ENCODE measurements at places on chromosomes 2 and 18.

- DNase-seq: no peak
These were observed 37.2 kb downstream of the KIDINS220 start for GRCh38 chr2:8800218-8800617.

DNA sequence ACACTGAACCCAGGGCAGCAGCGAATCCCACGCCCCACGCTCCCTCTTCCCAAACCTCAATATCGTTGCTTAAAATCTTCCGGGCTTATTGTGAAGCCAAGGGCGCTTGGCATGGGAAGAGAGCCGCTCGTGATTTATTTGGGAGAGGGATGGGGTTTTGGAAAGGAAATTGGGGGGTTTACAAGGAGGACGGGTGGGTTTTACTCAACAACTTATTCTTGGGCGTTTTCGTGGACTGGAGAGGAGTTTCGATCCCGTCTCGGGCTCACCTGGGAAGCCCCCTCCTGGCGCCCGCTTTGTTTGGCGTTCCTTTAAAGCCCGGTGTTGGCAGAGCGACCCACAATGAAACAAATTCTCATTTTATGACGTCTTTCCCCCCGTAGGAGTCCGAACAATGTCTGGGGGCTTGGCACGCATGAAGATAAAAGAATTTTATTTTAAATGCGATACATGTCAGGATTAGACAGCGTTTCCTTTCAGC lies 135.3 kb downstream of the INSIG2 start:
- DNase-seq: no peak

GRCh38 chr2:159265171-159265576 lies 21.3 kb downstream of the WDSUB1 start:
- no peak for DNase-seq

- no peak for DNase-seq
These were observed 103.6 kb upstream of the AGAP1 start for GRCh38 chr2:235390108-235390815.

DNA sequence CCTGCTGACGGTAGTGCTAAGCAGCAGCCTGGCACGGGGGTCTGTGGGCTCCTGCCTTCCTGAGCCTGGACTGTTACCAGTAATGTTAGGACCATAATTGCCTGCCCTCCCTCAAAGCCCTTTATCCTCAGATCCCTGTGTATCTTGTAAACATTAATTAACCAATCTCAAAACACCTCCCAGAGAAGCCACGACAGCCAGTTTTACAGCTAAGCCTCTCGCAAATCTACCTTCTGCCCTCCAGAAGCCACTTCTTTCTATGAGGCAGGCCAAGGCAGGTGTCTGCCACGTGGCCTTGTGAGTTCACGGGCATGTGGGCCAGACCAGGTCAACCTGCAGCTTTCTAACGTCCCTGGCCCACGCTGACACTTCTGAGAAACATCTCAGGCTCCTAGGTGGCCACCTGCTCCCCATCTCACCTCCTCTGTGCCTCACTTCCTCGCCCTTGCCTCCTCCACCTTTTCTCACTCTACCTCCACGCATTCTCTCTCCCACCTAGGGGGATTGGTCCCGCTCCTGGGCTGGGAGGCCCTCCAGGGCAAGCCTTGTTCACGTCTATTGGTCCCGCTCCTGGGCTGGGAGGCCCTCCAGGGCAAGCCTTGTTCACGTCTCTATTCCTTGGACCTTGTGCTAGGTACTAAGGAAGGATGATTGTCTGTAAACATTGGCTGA lies 64.3 kb downstream of the EDAR start:
- DNase-seq: no peak

DNA sequence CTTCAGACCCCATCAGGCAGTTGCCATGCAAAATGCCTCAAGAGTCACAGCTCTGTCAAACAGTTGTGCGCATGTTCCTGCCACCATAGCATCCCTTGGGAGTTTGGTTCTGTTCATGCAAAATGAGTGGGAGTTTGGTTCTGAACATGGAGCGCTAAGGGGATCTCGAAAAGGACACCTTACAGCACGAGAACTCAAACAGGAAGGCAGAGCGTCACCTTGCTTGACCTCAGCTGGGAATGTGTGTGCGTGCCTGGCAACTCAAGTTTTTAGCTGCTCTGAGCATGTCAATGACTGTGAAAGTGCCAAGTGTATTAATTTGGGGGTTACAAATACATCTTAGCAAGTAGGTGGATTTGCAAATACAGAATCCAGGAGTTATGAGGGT lies 16.6 kb downstream of the MALL start:
- DNase-seq: no peak

GRCh38 chr2:171878481-171878993 lies 15.5 kb downstream of the SLC25A12 start:
- no peak for DNase-seq

DNA sequence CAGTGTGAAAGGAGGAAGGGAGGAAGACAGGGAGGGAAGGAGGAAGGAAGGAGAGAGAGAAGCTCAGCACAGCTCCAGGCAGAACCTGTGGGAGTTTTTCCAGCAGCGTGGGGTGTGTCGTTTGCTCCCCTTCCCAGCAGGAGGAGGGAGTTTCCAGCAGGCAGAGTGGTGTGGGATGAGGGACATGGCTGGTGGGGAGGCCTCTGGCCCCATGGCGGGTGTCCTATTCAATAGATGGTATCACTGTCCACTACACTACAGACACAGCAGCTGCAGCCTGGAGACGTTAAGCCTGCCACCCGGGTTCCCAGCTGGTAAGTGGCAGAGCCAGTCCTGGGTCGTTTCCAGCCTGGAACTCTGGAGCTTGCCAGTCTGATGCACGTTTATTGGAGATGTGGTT lies 44.7 kb downstream of the GLI2 start:
- DNase-seq: no peak

DNA sequence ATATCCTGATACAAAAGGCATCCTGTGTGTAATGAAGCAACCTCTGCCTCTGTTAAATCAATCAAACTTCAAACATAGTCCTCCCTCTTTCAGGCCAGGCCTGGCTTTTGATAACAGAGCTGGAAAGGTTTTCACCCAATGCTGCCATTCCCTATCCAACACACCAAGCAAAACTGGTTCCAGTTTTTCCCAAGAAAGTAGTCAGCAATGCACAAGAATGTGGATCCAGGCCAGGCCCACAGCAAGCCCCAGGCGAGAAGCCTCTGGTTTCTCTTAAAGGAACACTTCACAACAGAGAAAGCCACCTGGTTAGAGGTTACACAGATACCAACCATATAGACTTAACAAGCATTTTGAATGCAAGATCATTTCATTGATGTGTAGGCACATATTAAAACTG lies 49.2 kb upstream of the CCDC150 start:
- DNase-seq: no peak

DNA sequence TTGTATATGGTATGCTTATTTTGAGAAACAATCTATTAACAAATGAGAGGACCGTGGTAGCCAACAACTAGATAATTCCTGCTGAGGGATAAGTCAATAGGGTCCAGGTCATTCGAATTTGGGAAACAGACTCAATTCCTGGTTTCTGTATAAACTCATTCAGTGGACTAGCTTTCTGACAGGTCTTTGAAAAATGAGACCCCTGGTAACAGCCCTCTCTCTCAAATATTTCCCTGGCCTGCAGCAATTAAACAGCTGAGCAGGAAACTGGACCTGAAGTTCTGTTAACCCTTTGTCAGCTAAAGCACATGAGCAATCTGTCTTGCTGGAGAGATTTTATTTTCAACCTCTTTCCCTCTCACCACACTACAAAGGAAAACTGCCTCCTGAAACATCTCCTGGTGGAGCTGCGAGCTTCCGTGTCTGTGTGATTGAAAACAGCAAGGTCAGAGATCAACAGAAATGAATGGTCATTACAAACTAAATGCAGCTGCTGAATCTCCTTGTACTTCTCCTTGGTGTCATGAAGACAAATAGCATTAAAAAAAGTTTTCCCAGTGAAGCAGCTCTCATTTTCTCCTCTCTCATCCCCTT lies 70.3 kb upstream of the CCDC85A start:
- DNase-seq: no peak

DNA sequence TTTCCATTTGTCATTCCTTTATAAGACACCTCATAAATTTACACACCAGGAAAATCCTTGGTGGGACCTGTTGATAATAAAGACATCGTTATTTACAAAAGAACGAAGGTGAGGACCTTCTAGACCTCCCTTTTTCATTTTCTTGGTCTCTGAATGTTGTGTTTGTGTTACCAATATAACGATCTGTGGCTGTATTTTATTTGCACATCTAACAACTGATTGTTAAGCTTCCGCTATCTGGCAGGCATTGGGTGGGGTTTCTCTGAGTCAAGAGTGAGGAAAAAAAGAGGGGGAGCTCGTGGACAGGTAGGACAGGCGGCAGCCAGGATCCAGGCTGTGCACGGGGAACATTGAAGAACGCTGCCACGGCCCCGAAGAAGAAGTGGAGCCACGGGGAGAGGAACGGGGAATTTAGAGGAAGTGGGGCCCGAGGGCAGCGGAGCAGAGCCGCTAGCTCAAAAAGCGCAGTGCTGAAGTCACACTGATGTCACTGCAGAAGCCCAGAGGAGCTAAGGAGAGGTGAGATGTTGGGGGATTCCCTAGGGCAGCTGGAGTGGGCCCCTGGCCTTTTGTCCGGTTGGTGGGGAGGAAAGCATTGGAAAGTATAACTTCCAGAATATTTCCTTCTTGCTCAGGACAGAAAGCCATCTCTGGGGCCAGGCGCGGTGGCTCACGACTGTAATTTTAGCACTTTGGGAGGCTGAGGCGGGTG lies 20.9 kb upstream of the DNMT3A start:
- peak; percentile 49 for DNase-seq

DNA sequence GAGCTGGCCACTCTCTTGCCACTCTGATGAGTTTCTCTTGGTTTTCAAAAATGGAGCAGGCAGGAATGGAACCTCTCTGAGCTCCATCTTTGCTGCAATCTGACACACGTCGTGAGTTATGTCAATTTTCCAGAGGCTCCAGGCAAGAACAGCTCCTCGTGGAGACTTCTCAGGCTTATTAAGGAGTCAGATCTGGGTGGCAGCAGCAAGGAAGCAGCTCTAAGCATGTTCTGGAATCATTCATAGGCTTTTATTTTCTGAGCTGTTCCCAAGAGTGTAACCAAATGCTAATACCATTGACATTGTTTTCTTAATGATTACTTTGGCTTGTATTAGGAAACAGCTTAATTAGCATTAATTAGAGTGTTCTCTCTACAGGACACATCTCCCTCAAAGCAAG lies 26.1 kb upstream of the PDIA6 start:
- no peak for DNase-seq

- DNase-seq: no peak
These were observed 14.4 kb upstream of the STAT4 start for GRCh38 chr2:191165176-191165643.

DNA sequence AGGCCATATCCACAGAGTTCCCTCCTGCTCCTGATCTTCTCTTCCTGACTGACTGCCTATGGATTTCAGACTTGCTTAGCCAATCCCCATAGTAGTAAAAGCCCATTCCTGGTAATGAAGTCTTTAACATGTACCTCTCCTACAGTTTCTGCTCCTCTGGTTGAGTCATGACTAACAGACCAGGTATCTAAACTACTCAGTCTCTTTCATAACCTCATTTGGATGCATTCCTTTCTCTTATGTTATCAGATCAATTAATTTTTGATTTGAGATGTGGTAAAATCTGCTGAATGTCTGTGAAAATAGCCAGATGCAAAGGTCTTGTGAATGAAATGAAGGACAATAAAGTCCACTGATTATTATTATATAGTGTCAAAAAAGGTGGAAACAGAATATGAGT lies 198.0 kb downstream of the NBAS start:
- no peak for DNase-seq

DNA sequence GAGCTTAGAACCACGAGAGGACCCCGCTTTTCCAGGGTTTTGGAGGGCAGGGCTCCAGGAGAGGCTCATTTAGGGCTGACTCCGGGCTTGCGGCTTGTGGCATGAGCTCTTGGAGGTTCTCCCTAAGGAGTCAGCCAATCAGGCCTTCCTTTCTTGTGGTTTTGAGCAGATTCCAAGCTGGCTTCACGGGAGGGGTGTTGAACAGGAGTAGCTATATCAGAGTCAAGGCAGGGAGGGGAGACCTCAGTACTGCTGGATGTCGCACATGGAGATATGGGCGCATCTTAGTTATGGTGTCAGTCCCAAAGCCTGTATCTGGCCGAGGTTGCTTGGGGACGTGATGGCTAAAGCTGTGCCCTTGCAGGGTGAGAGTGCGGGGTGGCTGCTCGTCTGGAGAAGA lies 98.6 kb downstream of the AGAP1 start:
- no peak for DNase-seq

- DNase-seq: no peak
These were observed 82.0 kb downstream of the SMAD7 start for GRCh38 chr18:48868468-48869466.

DNA sequence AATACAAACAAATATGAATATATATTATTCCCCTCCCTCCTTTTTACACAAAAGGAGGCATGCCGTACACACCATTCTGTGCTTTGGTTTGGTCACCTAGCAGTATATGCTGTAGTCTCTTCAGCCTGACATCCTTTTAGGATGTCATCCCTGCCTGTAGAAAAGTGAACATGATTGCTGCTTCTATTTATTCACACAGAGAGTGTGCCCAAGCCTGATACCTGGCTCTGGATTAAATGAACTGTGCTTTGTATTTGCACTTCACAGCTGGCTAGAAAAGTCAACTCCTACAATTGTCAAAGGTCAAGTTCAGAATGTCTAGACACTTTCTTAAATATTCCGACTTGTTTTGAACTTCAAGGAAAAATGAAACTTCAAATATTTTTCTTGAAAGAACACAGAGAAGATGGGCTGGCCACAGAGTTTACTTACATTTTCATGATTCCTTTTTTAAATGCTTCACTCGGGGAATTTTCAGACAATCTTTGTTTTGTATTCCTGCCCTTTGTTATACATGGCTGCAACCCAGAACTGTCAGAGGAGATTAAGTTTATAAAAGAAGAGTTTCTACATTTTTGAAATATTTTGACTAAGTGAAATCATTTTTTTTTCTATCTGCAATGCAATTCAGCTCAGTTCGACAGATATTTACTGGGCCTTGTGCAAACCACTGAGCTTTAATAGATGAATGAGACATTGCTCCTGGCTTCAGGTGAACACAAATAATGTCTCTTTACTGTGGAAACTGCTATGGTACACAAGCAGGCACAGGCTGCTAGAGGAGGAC lies 33.5 kb downstream of the DAPL1 start:
- no peak for DNase-seq

DNA sequence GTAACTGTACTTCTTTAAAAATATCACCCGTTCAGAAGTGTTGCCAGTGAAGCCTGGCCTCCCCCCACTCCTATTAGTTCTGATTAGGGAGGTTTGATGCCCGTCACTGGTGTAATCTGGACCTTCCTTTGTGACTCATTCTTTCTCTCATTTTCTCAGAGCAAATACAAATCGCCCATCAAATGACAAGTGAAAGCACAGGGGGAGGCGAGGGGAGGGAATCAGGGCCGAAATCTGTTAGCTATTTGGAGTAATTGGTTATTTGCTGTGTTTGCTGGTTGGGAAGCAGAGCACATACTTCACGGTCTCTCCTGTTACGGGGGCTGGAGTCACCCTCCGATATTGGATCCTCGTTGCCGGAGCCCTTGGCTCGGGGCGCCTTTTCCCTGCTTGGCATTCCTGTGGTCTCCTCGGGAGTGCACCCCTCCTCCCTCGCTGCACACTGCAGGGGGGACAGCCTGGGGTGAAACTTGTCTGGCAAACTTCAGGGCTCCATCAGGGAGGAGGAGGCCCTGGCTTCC lies 178.1 kb downstream of the DYSF start:
- DNase-seq: no peak
